ENCODE measurements at places on chromosomes 7 and 10. TPM values are rescaled to one million over a fixed set of nuclear protein-coding genes. Genes with fewer than 3 reads are reported as not detected.

GRCh38 chr10:82750538-82750937, 875.5 kb downstream of the NRG3 start:
- no peaks in the 10 kb centered on the region for H3K27me3 ChIP-seq
- DNase-seq = no peak
- no peaks in the 10 kb centered on the region for H3K36me3 ChIP-seq
- no peaks in the 10 kb centered on the region for H3K4me1 ChIP-seq

DNA sequence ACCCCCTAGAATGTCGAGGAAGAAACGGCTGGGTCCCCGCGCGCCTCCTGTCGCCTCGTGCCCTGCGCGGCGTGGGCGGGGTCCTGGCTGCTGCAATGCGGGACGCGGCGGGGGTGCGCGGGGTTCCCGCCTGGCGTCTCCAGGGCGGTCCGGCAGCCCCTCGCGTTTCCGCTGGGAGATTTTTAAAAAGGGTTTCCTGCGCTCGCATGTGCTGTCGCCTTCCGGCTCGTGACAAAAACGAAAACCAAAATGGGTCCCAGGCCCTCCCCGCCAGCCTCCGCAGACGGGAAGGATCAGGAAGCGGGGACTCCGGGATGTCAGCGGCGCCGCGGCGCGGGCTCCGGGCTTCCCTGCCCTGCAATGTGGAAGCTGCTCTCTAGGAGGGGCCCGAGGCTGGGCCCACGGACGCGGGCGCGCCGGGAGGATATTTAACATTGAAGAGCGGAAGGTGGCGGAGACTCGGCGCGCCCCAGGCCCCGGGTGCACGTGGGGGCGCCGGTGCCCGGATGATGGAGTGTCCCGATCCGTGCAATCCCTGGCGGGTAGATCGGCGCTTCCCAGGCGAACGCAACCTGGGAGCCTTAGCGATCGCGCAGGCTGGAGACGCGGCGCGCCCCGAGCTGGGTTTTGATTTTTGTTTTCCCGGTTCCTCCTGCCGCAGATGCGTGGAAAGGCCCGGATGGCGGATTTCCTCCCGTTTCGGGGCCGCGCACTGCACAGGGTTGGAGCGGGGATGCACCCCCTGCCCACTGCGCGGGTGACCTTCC, 1.0 kb downstream of the PFKP start:
- peak; percentile 70 for DNase-seq
- peaks cover 8% of the 10 kb centered on the region for H3K27me3 ChIP-seq
- peaks cover 8% of the 10 kb centered on the region for H3K4me1 ChIP-seq

DNA sequence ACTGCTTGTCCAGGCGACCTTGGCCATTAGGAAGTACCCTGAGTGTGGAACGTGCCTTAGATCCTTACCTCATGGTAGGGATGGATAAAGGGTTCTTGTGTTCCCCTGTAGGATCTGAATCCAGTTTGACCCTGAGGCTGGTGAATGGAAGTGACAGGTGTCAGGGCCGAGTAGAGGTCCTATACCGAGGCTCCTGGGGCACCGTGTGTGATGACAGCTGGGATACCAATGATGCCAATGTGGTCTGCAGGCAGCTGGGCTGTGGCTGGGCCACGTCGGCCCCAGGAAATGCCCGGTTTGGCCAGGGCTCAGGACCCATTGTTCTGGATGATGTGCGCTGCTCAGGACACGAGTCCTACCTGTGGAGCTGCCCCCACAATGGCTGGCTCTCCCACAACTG, 31.6 kb downstream of the DMBT1 start:
- no peaks in the 10 kb centered on the region for H3K4me1 ChIP-seq
- no peak overlapping the region for H3K4me3 ChIP-seq
- no peak for DNase-seq
- H3K36me3 ChIP-seq = no peaks in the 10 kb centered on the region
- H3K27me3 ChIP-seq = no peaks in the 10 kb centered on the region

The RBP3 gene
- not detected for total RNA-seq

GRCh38 chr7:28418311-28418710, 6.0 kb downstream of the CREB5 start:
- H3K27me3 ChIP-seq = peaks cover 10% of the 10 kb centered on the region
- no peak overlapping the region for H3K27ac ChIP-seq
- H3K4me3 ChIP-seq = no peak overlapping the region
- no peaks in the 10 kb centered on the region for H3K36me3 ChIP-seq

The C10orf105 gene
- not detected for total RNA-seq

- H3K36me3 ChIP-seq = no peaks in the 10 kb centered on the region
- no peak overlapping the region for H3K4me3 ChIP-seq
Measured at GRCh38 chr7:29485339-29486190, 78.1 kb upstream of the PRR15 start.

DNA sequence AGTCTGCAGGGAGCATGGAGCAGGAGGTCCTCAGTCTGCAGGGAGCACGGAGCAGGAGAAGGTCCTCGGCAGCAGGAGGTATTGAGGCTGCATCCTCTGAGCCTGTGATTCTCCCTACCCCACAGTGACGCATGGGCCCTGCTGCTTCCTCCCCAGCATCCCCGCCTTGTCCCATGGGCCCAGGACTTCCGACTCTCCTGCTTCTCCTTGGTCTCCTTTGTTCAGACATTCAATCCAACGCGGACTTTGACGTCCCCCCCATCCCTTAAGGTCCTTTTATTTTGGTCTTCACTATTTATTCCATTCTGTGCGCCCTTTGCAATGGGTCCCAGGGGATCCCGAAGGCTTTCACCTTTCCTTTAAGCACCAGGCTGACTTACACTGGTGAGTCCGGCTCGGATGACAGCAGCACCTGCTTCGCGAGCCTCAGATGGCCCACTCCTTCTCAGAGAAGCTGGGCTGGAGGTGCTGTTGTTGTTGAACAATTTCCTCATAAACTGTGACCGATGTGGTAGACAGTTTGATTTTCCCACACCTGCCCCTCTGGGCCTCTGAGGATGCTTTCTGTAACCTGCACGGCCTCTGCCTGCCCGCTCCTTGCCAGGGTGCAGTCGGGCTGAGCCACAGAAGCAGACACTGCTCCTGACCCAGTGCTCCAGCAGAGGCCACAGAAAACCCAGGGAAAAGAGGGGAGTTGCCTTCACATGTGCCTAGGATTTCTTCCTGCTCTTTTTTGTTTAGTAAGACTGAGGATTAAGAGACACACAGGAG, 407.2 kb upstream of the SHH start:
- H3K4me1 ChIP-seq = no peaks in the 10 kb centered on the region
- no peaks in the 10 kb centered on the region for H3K27me3 ChIP-seq
- H3K36me3 ChIP-seq = no peaks in the 10 kb centered on the region
- DNase-seq = no peak
- H3K27ac ChIP-seq = no peak overlapping the region
- H3K4me3 ChIP-seq = no peak overlapping the region

GRCh38 chr10:51162002-51162401, 87.7 kb downstream of the PRKG1 start:
- H3K36me3 ChIP-seq = no peaks in the 10 kb centered on the region
- no peaks in the 10 kb centered on the region for H3K27me3 ChIP-seq
- no peaks in the 10 kb centered on the region for H3K4me1 ChIP-seq
- DNase-seq = no peak
- no peak overlapping the region for H3K27ac ChIP-seq

DNA sequence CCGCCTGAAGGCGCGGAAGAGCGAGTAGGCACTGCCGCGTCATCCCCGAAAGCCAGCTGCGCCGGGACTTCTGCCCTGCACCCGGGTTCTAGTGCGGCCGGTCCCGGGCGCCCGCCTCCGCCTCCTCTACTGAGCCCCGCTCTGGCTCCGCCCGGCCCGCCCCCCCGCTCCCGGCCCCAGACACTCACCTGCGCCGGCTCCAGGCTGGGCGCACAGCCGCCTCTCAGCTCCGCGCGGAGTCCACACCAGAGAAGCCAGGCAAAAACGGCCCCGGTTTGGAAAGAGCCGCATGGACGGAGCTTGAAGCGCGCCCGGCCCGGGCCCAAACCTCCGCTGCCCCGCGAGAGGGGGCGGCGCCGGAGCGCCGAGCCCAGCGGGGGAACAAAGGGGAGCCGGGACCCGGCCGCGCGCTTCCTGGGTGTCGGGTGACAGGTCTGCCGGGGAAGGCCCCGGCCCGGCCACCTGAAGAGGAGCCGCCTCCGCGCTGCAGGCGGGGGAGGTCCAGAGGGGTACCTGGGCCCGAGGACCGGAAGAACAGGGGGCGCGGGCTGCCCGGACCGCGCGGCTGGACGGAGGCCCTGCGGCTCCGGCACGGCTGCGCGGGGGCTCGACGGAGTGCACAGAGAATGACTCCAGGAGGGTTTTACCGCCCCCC, 168.2 kb downstream of the NRF1 start:
- H3K4me3 ChIP-seq = peak overlapping the region; percentile 65
- H3K4me1 ChIP-seq = peaks cover 64% of the 10 kb centered on the region
- peak; percentile 70 for DNase-seq

- no peak overlapping the region for H3K4me3 ChIP-seq
- H3K4me1 ChIP-seq = no peaks in the 10 kb centered on the region
- no peaks in the 10 kb centered on the region for H3K27me3 ChIP-seq
- DNase-seq = no peak
- no peaks in the 10 kb centered on the region for H3K36me3 ChIP-seq
Measured at GRCh38 chr7:44156453-44157010, 15.4 kb upstream of the MYL7 start.

- no peak overlapping the region for H3K4me3 ChIP-seq
- H3K4me1 ChIP-seq = peaks cover 15% of the 10 kb centered on the region
- H3K27me3 ChIP-seq = no peaks in the 10 kb centered on the region
- H3K36me3 ChIP-seq = no peaks in the 10 kb centered on the region
- no peak overlapping the region for H3K27ac ChIP-seq
- no peak for DNase-seq
Measured at GRCh38 chr10:79385804-79386531, 38.7 kb downstream of the PPIF start.

GRCh38 chr7:72805526-72806494, 22.2 kb downstream of the TYW1B start:
- peaks cover 17% of the 10 kb centered on the region for H3K36me3 ChIP-seq
- H3K27me3 ChIP-seq = no peaks in the 10 kb centered on the region

The DUSP5 gene
- total RNA-seq = 10.8 TPM

DNA sequence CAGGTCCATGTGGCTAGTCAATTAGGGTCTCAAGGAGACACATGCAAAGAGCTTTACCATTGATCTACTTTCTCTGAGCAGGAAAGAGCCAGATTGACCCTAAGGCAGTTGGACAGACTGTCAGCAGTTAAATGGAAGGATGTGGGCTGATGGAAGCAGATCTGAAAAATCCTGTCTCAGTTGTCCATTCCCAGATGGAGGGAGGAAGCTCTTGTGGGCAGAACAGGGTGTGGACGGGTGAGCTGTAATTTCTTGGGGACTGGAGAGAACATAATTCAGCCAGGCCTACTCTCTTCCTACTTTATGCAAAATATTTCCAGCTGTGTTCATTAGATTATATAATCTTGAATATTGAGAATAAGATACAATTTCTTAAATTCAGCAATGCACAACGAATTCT, 163.6 kb downstream of the GNAT3 start:
- no peak overlapping the region for H3K4me3 ChIP-seq
- no peak for DNase-seq
- H3K36me3 ChIP-seq = no peaks in the 10 kb centered on the region
- no peak overlapping the region for H3K27ac ChIP-seq

GRCh38 chr7:90239050-90239449, 5.9 kb upstream of the CFAP69 start:
- H3K36me3 ChIP-seq = no peaks in the 10 kb centered on the region
- H3K4me1 ChIP-seq = no peaks in the 10 kb centered on the region
- H3K27me3 ChIP-seq = peaks cover 9% of the 10 kb centered on the region
- DNase-seq = no peak

DNA sequence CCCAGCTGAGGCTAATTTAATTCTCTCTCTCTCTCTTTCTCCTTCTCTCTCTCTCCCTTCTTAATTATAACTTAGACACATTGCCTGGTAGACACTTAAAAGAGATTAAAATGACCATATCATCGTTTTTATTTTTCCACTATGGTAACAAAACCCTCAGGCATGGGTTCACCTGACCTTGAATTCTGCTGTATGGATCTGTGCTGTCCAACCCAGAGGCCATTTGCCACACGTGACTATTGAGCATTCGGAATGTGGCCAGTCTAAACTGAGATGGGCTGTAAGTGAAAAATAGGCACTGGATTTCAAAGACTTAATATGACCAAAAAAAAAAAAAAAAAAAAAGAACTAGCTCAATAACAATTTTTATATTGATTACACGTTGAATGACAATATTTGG, 93.6 kb downstream of the NHLRC2 start:
- no peaks in the 10 kb centered on the region for H3K36me3 ChIP-seq
- no peaks in the 10 kb centered on the region for H3K4me1 ChIP-seq
- no peak overlapping the region for H3K27ac ChIP-seq
- no peaks in the 10 kb centered on the region for H3K27me3 ChIP-seq
- H3K4me3 ChIP-seq = no peak overlapping the region
- no peak for DNase-seq

DNA sequence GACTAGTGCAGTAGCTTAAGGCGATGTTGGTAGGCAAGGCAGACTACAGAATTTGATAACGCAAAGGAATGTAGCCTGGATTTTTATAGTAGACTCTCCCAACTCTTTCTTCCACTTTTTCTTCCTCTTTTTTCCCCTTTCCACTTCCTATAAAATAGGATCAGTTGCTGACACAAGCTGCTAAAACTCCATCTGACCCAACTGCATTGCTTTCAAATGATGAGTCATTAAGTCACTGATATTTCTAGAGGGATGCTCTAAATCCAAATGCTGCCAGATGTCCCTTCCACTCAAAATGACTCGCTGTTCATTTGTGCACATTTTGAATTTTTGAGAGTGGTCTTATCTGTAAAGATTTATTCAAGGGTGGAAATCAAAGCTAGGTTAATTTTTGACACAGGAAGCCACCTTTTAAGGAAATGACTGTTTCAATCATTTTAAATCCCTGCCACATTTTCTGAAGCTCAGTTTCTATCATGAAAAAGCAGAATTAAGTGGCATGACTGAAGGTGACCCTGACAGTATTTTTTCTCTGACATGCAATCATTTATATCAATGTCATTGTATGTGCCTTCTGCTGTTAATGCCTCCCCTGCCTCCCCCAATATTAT, 25.8 kb upstream of the SFMBT2 start:
- H3K4me3 ChIP-seq = no peak overlapping the region
- peaks cover 17% of the 10 kb centered on the region for H3K27me3 ChIP-seq
- H3K4me1 ChIP-seq = peaks cover 13% of the 10 kb centered on the region
- no peaks in the 10 kb centered on the region for H3K36me3 ChIP-seq

- peaks cover 12% of the 10 kb centered on the region for H3K36me3 ChIP-seq
- DNase-seq = no peak
- H3K4me3 ChIP-seq = no peak overlapping the region
- no peak overlapping the region for H3K27ac ChIP-seq
- no peaks in the 10 kb centered on the region for H3K27me3 ChIP-seq
- H3K4me1 ChIP-seq = no peaks in the 10 kb centered on the region
Measured at GRCh38 chr7:76057813-76058145, 9.9 kb downstream of the MDH2 start.

The ALOX5 gene
- total RNA-seq = 354 TPM

The TRPV5 gene
- not detected for total RNA-seq

The TWIST1 gene
- total RNA-seq = not detected

- peaks cover 19% of the 10 kb centered on the region for H3K4me1 ChIP-seq
- no peak overlapping the region for H3K4me3 ChIP-seq
- no peak overlapping the region for H3K27ac ChIP-seq
- H3K27me3 ChIP-seq = no peaks in the 10 kb centered on the region
Measured at GRCh38 chr10:51073453-51074237, 642 bp upstream of the PRKG1 start.

- H3K4me3 ChIP-seq = no peak overlapping the region
- no peaks in the 10 kb centered on the region for H3K36me3 ChIP-seq
- peaks cover 11% of the 10 kb centered on the region for H3K27me3 ChIP-seq
- no peak overlapping the region for H3K27ac ChIP-seq
- DNase-seq = no peak
Measured at GRCh38 chr7:87625101-87625500, 3.1 kb upstream of the RUNDC3B start.

The CNPY1 gene
- total RNA-seq = not detected

The RNF32 gene
- total RNA-seq = 2.3 TPM

GRCh38 chr7:108234971-108235450, 104.8 kb upstream of the LAMB4 start:
- H3K4me3 ChIP-seq = no peak overlapping the region
- H3K36me3 ChIP-seq = no peaks in the 10 kb centered on the region
- DNase-seq = no peak
- no peaks in the 10 kb centered on the region for H3K4me1 ChIP-seq

Measured in B cell (primary cell).